ENCODE measurements at places on chromosomes 2 and 18.

- DNase-seq: no peak
These were observed 2.1 kb upstream of the LRRFIP1 start for GRCh38 chr2:237625216-237625705.

DNA sequence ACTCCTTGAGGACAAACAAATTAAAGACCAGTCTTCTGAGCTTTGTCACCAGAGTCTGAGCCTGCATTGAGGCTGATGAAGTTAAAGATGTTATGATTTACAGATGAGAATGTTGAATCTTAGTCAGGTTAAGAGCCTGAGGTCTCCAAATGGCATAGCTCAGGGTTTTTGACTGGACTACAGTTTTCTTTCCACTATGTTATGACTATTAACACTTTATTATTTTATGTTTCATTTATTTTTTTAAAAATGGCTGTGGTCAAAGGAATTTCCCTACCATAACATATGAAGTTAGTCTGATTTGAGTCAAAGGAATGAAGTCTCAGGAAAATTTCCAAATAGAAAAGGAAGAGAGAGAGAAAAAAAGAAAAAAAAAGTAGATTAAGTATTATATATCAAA lies 39.7 kb upstream of the CWC22 start:
- DNase-seq: no peak

GRCh38 chr18:64254399-64255093 lies 105.7 kb upstream of the LINC00305 start:
- no peak for DNase-seq

DNA sequence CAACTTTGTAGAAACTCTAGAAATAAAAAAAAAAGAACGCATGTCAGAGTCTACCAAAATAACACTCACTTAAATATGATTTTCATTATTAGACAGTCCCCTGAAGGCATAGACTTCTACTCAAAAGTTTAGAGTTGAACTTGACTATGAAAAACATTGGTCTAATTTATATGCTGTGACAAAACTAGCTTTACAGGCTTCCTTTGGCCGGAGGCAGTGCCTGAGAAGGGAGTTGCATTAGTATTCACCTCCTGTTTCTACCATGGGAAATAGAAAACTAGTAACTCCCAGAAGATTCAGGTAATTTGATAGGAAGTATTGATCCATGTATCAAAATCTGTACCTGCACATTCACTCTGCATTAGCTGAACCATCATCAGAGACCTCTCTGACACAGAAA lies 163.4 kb upstream of the NOSTRIN start:
- DNase-seq: no peak

DNA sequence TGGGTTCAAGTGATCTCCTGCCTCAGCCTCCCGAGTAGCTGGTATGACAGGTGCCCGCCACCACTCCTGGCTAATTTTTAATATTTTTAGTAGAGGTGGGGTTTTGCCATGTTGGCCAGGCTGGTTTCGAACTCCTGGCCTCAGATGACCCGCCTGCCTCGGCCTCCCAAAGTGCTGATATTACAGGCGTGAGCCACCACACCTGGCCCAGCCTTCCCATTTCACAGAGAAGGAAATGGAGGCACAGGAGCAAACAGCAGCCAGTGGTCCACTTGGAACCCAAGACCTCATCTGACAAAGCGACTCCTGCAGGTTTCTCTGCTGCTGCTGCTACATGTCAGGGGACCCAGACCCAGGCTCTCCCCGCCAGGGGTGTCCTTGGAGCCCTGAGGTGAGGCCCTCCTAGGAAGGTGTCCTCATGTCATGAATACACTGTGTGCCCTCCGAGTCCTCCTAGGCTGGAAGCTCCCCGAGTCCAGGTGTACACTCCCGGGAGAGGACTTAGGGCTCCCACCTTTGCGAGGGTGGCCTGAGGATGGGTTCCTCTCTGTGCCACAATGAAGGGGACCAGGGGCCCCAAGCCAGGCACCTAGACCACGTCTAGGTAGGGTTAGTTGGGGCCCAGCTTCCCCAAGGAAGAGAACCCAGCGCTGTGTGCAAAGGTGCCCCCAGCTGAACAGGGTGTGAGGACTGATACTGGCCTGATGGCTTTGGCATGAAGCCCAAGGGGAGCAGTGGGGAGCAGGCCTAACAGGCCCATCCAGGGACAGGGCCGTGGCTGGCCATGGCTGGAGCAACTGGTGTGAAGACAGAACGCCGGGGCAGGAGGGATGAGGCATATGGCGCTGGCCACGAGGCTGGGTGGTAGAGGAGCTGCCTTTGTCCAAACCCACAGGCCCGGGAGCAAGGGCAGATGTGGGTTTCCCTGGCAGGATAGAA lies 56.1 kb downstream of the HS6ST1 start:
- DNase-seq: no peak

GRCh38 chr2:145119225-145119624 lies 599.3 kb upstream of the ZEB2 start:
- no peak for DNase-seq

GRCh38 chr2:50649626-50650402 lies 382.1 kb downstream of the NRXN1 start:
- DNase-seq: no peak

DNA sequence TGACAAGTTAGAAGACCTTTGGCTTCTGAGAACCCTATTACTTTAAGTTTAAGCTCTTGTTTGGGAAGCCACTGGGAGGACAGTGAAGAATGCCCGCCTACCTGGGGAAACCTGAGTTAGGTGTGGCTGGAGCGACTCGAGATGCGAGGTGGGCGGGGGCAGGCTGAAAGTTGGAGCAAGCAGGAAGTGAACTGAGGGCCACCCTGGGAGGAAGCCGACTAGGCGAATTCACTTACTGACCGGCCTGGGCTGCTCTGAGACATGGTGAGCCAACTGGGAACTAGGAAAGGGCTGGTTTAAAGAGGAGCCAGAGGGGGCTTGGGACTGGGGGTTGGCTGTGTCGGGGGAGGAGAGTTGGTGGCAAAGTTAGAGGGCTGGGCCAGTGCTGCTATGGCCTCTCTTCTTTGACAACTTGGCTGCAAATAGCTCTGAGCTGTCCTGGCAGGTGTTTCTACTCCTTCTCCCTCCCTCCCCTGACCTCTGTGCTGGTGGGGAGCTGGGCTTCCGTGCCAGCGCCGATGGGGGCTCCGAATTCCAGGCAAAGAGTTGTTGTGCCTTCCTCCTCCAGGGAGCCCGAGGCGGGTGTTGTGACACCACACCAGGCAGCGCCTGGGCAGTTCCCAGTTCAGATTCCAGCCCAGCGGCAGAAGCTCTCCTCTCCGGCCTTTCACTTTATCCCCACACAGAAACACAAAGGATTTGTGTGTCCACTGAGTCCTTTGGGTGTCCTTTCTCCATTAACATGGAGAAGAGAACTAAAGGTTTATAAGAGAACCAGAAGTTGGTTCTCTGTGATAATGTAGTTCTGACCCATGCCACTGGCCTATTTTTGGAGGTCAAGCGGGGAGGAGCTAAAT lies at the start of gene VAMP8:
TSS of gene VAMP8 (plus strand) at position 201 of the 857 bp plus-strand sequence. CDS start at position 262, 61 bp downstream.
- peak; percentile 61 for DNase-seq

DNA sequence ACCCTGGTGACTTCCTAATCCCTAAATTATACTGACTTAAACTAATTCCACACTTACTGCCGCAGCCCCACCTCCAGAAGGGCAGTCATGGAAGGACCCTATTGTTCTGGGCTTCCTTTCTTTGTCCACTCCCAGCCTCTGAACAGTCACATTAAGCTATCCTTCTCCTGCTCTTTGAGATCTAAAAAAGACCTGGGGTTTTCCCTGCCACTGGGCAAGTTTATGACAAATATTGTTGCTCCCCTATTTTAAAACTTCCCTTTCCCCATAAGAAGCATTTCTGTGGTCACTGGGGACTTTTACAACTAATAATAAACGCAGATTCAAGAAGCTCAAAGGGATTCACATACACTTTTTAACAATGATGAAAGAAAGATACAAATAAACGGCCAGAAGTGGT lies 47.2 kb upstream of the XPO1 start:
- DNase-seq: no peak

- no peak for DNase-seq
These were observed 1948.4 kb upstream of the PIK3C3 start for GRCh38 chr18:40006634-40007033.

- no peak for DNase-seq
These were observed 277.8 kb upstream of the CYRIA start for GRCh38 chr2:16943279-16943958.

DNA sequence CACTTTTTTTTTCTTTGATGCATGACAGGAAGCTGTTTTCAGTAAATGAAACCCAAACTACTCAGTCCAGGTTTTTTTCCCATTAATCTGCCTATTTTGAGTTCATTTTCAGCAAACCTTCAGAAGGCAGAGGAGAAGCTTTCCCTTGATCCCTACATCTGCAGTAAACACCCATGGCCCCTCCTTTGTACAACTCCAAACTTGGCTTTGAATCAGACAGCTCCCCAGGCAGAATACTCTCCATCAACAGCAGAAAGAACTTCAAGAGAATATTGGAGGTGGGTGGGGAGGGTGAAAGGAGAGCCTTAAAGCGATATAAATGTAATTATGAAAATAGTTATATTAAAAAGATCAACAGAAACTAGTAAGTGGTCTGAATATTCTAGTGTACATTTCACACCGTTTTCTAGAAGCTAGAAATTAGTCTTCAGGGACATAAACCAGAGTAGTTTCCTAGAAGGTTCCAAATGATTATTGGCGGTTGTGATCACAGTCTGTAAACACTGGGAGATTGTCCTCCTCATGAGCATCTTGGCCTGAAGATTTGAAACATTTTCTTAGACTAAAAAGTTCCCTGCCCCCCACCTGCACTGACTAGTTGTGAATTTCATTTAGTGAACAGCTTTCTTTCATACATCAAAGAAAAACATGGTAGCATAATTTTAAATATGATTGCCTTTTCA lies 75.1 kb upstream of the STK39 start:
- no peak for DNase-seq

- DNase-seq: no peak
These were observed 78.9 kb upstream of the SCN7A start for GRCh38 chr2:166572937-166573336.

- DNase-seq: no peak
These were observed 106.9 kb upstream of the GAREM1 start for GRCh38 chr18:32577561-32577960.

- DNase-seq: peak; percentile 42
These were observed 50.8 kb downstream of the WIPF1 start for GRCh38 chr2:174546519-174547506.

DNA sequence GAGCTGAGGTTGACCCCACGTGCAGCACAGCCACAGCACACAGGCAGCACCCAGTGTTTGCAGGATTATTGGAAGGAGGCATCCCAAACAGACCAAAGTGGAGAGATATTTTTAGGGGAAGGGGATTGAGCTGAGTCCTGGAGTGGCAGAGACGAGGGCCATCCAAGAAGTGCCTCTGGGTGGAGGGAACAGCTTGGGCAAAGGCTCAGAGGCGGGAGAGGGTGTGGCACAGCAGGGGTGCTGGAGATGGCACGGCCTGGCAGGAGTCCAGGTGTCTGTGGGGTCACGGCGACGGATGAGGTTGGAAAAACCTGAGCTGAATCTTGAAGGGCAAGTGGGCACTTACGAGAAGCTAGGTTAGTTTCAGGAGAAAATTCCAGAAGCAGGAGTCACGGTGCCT lies 60.6 kb downstream of the INHBB start:
- DNase-seq: no peak

GRCh38 chr2:161177969-161178368 lies 17.7 kb downstream of the TANK start:
- DNase-seq: no peak

- DNase-seq: no peak
These were observed 20.4 kb upstream of the FEZ2 start for GRCh38 chr2:36618381-36618780.

DNA sequence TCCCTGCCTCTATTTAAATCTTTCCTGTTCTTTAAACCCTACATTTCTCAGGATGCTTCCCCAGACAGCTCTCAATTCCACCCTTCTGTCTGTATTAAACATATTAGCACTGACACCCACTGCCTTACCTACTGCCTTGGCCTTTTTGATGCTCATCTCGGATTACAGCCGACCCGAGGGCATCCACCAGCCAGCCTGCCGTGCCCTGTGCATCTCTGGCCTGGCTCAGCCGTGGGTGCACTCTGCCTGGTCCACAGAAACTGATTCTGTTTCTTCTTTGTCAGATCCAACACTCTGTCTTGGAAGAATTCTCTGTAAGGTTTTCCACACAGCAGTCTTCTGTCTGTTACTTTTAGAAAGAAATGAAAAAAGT lies 27.2 kb downstream of the TANC1 start:
- no peak for DNase-seq

- DNase-seq: no peak
These were observed 580.6 kb upstream of the VRK2 start for GRCh38 chr2:57465967-57466366.

DNA sequence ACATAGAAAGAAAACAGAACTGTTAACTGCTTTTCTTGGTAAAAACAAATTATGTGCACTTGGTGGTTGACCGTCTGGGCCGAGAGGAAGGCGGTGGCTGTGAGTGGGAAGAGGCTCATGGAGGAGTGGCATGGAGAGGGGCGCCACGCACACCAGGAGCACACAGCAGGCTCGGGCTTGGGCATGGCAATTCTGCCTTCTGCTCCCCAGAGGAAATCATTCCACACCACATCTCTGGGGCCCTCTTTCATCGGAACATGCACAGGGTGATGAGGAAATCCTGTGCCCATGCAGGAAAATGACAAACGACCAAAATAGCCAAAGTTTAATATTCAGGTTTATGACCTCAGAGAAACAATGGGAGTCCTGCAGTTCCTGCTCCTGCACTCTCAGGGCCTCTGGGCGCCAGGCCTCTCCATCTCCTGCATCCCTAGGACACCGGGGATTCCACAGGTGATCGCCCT lies 26.4 kb downstream of the WDFY1 start:
- DNase-seq: no peak

- DNase-seq: no peak
These were observed 276.6 kb downstream of the ZNF521 start for GRCh38 chr18:25075331-25075730.

- DNase-seq: no peak
These were observed 621.4 kb downstream of the NYAP2 start for GRCh38 chr2:226020956-226021355.

- DNase-seq: no peak
These were observed 157.9 kb downstream of the ARL4C start for GRCh38 chr2:234339011-234339410.

DNA sequence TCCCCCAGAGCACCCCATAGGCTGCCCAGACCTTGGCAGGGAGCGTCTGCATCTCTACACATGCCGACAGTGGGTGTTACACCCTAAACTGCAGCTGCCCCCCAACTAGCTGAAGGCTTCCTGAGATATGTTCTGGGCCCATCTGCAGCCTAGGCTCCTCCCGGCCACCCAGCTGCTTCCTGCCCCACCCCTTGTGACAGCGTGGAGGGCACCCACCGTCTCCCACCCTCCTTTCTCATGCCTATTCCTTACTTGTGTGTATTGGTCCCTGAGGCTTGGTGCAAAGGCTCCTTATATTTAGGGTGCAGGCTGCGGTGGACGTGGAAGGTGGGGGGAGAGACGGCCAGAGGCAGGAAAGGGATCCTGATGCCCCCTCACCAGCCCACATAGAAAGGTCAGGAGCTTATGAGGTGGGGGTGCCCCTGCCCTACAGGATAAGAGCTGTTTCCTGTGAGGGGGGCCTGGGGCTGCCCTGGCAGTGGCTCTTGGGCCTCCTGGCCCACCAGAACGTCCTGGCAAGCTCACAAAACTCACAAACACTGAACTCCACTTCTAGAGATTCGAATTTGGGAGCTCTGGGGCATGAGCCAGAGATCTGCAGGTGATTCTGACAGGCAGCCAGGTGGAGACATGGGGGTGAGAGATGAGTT lies 7.3 kb upstream of the PROM2 start:
- DNase-seq: no peak

GRCh38 chr2:55887351-55887750 lies 36.2 kb downstream of the EFEMP1 start:
- DNase-seq: no peak

- no peak for DNase-seq
These were observed 60.8 kb upstream of the SPOPL start for GRCh38 chr2:138440759-138441158.

- no peak for DNase-seq
These were observed 37.6 kb downstream of the CTIF start for GRCh38 chr18:48576457-48576771.

Measured in activated naive CD4-positive, alpha-beta T cell treated with anti-CD3 and anti-CD28 coated beads, Interleukin-2, amount 50 U/mL, for 16 hours (primary cell).